ENCODE measurements at places on chromosomes 12 and 14.

GRCh38 chr14:103949131-103949790 lies 6.9 kb upstream of the RD3L start:
- DNase-seq: no peak

DNA sequence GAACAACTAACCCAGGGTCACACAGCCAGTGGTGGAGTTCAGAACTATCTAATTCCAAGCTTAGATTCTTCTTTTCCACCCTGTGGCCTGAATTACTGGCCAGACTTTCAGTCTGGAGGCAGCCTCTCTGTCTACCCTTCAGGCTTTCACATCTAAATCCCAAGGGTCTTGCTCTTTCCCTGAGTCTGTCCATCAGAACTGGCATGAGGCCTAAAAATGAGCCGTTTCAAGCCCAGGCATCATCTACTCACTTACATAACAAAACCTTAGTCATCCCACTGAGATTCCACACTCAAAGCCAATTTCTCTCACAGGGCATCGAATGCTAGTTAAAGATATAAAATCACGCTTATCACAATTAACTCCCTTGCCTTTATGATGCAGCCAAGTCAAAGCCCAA lies 1.3 kb upstream of the PTGDR start:
- no peak for DNase-seq

DNA sequence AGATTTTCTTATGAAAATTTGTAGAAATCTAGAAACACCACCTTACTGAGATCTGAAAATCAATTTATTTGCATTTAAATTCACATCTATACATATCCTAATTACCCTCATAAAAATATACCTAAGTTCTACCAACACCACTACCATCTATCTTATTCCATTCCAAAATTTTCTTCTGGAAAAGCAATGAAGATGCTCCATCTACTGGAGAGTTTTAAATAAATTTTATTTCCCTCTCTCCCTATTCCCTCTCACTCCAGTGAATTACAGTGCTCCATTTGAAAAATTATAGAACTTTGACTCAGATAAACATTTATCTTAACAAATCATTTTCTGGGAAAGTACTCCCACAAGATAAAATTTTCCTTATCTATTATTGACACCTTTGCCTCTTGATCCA lies 2.3 kb upstream of the C14orf39 start:
- DNase-seq: no peak

DNA sequence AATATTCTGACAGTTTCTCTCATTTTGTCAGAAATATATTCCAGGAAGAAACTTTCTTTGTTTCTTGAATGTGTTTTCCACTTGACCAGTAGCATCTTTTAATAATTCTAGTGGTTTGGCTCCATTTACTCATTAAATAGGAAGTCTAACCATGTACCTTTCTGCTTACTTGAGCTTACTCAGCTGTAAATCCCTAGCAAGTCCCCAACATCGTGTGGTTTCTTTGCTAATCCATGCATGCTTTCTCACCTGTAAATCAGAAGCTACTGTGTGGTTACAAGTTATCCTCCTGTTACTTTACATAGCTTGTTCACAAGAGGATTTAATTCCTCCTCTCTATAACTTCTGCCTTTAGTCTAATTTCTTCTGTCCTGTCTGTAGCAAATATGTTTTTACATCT lies 227.7 kb downstream of the FSCB start:
- DNase-seq: no peak

DNA sequence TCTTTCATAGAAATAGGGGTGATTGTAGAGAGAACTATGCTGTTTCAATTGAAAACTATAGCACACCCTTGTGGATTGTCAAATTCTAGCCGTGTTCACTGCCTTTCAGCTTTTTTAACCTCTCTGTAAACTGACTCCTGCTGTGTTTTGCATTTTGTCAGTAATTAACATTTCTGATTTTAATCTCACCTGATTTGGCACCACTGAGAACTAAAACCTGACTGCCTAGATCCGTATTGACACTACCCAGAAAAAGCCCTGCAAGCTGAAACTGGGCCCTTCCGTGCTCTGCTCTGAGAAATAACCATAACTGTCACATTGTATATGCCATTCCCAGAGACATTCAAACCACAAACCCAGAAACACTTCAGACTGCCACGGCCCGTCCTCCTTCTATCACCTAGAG lies 26.6 kb upstream of the ETV6 start:
- no peak for DNase-seq
